Endodermal cell (in vitro differentiated cells): ENCODE measurements at places on chromosomes 16 and 17.

GRCh38 chr17:63096426-63096825, 130.4 kb downstream of the TANC2 start:
- no peak for DNase-seq

DNA sequence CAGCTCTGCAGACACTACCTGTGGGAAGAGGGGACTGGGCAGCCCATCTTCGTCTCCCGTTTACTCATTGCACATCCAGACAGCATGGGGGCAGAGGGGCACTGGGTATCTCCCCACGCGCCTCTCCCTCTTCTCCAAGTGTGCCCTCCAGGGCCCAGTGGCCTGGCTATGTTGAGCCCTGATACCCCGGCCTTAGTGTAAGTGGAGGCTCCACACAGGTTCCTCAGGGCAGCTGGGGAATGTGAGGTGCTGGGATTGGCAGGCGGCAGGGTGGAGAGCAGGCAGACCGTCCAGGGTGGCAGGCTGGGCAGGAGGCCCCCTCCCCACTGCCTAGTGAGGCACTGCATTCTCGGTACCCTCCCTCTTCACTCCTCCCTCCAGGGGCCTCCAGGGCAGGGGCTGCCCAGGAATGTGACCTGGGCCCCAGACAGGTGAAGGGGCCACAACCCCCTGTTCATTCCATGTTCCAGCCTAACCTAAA, 13.2 kb upstream of the NAGLU start:
- DNase-seq, result peak; percentile 38

- DNase-seq, result peak; percentile 39
These were observed 256.3 kb upstream of the SDK2 start for GRCh38 chr17:73900516-73900915.

DNA sequence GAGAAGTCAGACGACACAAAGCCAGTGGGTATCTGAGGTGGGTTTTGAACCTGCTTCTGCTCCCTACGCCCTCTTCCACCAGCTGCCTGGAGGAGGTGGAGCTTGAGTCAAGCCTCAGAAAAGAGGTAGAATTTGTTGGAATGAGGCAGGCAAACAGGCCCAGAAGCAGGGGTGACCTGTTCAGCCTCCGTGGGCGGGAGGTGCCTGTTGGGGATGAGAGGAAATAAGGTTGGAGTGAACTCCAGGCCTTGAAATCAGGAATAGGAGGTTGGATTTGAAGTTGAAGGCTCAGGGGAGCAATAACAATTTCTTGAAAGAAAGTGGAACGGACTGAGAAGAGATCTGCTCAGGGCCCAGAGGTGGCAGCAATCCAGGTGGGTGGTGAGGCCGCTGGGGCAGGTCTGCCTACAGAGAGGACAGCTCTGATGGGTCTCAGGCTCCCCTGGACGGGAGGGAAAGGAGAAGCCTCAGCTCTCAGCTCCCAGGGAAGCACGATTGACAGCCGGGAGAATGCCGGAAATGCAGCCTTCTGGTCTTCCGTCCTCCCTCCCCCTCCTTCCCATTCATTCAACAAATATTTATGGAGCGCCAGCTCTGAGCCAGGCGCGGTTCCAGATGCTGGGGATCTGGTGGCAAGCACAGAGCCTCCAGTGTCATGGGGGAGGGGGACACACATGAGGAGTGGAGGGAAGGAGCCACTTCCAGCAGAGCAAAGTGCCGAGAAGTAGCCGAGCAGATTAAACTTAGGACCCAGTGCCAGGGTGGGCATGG, 61.9 kb upstream of the CIBAR2 start:
- DNase-seq, result peak; percentile 70

DNA sequence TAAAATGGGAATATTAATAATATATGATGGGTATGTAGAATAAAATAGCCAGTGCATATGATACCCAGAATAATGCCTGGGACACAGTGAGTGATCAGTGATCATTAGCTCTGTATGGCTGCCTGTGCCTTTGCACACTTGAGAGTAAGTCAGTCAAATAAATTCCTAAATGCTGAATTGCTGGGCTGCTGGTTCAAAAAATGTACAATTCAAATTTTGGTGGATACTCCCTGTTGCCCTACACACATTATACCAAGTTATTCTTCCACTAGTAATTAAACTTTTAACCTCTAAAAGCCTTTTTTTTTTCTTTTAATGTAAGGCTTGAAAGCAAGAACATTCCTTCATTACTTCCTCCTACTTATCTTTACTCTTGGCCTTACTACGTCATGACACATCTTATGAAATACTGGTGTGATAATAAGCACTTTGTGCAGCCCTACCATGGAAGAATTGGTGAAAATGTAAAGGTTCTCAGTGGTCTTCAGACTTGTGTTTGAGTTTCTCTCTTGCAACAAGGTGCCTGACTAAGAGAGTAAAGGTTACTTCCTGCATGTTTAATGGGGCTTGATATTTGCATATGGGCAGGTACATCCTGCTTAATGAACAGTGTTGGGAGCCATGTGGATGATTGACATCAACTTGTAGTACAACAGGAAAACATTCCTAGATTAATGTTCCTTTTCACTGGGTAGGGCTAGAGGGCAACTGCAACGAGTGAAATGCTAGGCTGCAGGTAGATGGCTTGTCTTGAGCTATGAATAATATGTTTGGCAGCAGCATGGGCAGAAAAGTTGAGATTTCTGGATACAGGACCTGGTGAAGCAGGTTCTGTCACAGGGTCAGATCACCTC, 84.3 kb downstream of the PRKCA start:
- no peak for DNase-seq

GRCh38 chr17:34386697-34387550, 23.9 kb upstream of the CCL1 start:
- peak; percentile 65 for DNase-seq

DNA sequence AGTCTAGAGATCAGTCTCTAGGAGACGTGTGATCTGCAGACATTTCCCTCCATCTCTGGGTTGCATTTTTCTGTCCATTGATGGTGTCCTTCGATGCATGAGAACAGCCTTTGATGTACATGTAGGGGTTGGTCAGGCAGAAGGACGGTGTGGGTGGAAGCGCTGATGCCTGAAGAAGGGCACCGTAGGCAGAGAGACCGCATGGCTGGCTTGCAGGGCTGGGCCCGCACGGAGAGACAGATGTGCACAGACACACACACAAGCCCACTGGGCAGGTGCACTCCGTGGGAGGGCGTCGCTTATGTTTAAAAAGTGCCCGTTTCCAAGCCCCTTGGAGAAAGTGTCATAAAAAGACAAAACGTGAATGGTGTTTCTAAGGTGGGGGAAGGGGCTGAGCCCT, 15.7 kb upstream of the WFIKKN1 start:
- DNase-seq, result no peak

- no peak for DNase-seq
These were observed 42.9 kb downstream of the SYT17 start for GRCh38 chr16:19210968-19211367.

- peak; percentile 92 for DNase-seq
These were observed 4.4 kb upstream of the HIC1 start for GRCh38 chr17:2050300-2051060.

DNA sequence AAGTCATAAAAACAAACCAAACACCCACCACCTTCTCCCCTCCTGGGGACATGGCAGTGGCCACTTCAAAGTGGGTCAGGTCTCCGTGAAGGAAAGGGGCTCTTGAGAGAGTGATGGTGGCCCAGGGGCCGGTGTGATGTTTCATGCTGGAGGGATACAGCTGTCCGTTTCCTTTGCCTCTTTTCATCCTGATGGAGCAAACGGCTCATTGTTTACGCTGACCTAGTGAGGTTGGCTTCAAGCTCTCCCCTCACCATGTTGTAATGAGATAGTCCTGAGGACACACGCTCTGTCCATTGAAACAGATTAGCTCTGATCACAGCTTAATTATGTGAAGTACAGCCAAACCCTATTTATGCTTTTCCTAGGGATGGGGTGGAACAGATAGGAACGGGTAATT, 34.2 kb downstream of the CDH13 start:
- no peak for DNase-seq

- DNase-seq, result no peak
These were observed 57.8 kb downstream of the LMF1 start for GRCh38 chr16:912684-913613.

DNA sequence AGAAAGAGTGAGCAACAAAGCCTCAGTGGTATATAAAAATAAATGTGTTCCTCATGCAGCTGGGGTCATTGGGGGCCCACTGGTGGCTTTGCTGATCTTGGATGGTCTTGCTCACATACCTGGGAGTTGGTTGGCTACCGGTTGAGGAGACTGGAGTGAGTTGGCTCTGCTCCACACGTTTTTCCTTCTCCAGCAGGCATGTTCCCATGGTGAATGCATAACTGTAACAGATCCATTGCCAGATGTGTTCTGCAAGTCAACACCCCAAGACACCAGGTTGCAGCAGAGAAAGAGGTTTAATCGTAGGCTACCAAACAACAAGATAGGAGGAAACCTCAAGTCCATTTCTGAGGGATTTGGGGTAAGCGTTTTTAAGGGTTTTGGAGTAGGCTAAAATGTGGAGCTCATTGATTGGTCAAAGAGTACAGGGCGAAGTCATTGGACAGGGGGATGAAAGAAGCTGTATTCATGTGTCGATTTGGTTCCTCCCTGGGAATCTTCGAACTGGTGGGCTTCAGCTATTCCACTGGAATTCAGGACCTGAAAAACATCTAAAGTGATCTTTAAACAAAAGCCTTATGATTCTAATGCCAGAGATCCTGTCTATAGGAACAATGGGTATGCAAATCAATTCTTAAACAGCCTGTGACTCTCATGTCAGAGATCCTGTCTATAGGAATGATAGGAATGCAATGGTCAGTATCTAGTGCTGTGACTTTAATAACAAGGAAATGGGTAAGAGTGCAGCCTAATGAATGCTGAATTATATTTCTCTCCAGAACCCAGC, 467.5 kb upstream of the C16orf82 start:
- DNase-seq, result peak; percentile 64

DNA sequence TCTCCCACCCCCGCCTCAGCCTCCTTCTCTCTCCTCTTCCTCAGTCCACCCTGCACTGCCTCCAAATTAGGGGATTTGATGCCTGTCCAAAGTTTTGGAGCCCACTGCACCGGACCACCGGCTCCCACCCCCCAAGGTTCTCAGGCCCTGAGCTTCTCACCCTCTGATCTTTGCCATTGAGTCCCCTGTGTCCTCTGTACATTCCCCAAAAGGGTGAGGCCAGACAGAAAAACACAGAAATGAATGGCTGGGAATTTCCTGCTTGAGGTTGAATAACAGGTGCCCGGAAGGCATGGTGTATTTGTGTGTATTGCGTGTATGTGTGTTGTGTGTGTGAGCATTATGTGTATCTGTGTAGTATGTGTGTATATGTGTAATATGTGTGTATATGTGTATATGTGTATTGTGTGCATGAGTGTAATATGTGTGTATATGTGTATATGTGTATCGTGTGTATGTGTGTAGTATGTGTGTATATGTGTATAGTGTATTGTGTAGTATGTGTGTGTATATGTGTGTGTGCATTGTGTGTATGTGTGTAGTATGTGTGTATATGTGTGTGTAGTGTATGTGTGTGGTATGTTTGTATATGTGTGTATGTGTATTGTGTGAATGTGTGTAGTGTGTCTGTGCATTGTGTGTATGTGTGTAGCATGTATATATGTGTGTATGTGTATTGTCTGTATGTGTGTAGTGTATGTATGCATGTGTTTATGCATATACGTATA, 16.0 kb upstream of the CCL17 start:
- DNase-seq, result no peak

DNA sequence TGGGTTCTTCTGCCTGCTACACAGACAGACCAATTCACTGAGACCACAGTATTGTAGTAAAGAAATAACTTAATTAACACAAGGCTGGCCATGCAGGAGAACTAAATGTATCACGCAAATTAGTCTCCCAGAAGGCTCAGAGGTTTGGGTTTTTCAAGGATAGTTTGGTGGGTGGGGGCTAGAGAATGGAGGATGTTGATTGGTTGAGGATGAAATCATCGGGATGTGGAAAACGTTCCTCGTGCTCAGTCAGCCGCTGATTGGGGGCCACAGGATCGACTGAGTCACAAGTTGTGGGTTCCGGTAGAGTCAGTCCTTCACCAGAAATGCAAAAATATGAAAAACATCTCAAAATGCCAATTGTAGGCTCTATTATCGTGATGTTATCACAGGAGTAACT, 18.7 kb downstream of the RHOT1 start:
- DNase-seq, result no peak

- DNase-seq, result no peak
These were observed 8.7 kb downstream of the ENPP7 start for GRCh38 chr17:79739148-79740062.

DNA sequence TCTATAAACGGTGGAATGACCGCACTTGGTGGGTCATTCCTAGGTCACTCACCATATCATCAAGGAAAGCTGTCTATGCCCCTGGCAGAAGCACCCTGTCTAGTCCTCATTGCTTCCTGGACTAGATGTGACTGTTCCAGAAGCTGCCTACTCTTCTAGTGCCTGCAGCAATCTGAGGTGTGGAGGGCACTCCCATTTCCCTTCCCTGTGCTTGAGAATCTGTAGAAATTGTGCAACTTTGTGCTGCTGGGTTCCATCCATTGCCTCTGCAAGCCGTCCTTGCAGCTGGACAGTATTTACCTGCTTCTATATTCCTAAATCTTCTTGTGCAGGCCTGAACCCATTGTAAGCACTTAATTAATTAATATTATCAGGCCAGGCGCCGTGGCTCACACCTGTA, 52.1 kb downstream of the CACNG3 start:
- DNase-seq, result no peak

DNA sequence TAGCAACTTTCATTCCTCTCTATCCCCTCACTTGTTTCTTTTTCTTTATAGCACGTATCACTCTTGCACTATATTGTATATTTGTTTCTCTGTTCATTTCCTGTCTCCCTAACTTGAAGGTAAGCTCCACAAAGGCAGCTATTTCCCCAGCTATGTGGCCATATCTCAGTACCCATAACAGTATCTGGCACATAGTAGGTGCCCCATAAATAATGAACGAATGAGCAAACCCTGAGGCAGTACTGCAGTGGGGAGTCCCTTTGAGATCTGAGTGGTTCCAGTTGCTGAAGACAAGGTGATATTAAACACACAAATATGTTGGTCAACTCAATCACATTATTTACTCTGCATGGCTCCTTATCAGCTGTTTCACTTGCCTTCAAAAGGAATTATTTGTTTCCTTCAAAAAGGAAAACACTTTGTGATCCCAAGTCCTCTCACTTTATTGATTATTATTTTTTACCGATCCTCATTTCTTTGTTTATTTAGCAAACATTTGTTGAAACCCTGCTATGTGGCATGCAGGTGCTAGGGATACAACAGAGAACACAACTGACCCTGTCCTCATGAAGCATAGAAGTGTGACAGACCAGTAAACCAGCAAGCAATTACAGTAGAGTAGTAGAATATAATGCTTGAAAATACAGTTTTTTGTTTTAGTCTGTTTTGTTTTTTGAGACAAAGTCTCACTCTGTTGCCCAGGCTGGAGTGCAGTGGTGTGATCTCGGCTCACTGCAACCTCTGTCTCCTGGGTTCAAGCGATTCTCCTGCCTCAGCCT, 5.7 kb upstream of the ADAP2 start:
- no peak for DNase-seq

DNA sequence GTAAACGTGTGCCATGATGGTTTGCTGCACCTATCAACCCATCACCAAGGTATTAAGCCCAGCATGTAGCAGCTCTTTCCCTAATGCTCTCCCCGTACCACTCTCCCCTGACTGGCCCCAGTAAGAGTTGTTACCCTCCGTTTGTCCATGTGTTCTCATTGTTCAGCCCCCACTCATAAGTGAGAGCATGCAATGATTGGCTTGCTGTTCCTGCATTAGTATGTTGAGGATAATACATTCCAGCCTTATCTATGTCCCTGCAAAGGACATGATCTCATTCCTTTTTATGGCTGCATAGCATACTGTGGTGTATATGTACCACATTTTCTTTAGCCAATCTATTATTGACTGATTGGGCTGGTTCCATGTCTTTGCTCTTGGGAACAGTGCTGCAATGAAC, 1294.9 kb upstream of the CDH8 start:
- no peak for DNase-seq

- DNase-seq, result peak; percentile 78
These were observed 15.6 kb upstream of the TMEM98 start for GRCh38 chr17:32912218-32912897.
